Daoy (cell line): ENCODE measurements at places on chromosomes 1 and 21. TPM values are rescaled to one million over a fixed set of nuclear protein-coding genes. Genes with fewer than 3 reads are reported as not detected.

FCRL2 gene
- total RNA-seq: not detected in 2 replicates

TRIM45 gene
- 3.4 and 7.6 TPM in 2 replicates for total RNA-seq

GPR52 gene
- total RNA-seq: not detected in 2 replicates

PAPPA2 gene
- not detected in 2 replicates for total RNA-seq

TRMT13 gene
- 18.2 and 49.1 TPM in 2 replicates for total RNA-seq

MPC2 gene
- 58.5 and 67.5 TPM in 2 replicates for total RNA-seq

KRTAP11-1 gene
- not detected in 2 replicates for total RNA-seq

GRCh38 chr1:37808369-37809319 is 636 bp upstream of the YRDC start:
- DNase-seq: peak; percentile 87

GRCh38 chr1:219379691-219380090 is 206.0 kb downstream of the LYPLAL1 start:
- DNase-seq: no peak

DNA sequence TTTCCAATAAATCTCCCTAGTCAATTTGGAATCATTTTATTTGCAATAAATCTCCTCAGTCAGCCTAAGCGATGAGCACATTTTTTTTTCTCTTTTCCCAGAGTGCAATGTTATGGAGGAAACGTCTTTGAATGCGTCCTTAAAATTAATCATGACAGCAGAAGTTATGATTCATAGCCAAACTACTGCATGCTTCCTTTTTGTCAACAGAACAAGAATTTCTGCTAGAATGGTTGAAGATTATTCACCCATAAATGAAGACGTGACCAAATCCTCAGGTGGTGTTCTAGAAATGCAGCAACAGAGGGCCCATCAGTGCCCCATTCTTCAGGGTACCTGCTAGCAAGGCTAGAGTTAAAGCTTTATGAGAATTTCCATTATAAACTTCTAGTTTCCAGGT is 407.9 kb upstream of the PKN2 start:
- DNase-seq: peak; percentile 3

DNA sequence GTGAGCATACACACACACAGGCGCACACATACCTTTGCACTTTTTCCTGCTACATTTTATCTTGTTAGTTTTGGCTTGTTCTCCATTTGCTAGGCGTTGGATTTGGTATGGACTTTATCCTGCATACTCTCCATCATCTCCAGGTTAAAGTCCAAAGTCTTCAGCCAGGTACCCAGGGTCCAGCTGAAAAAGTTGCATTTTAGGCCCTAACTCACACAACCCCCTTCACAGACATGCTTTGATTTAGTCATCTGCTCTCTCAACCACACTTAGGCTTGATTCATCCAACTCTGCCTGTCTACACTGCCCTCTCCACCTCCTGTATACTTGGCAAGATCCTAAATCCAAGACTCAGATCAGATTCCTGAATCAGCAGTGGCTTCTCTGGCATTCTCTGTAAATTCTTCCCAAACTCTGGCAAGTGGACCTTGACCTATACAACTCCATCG is 10.7 kb upstream of the LAMB3 start:
- no peak for DNase-seq

- no peak for DNase-seq
Observed at GRCh38 chr21:38970765-38971164, 165.0 kb downstream of the ETS2 start.

GRCh38 chr1:56123826-56124225 is 455.5 kb downstream of the PLPP3 start:
- no peak for DNase-seq

- DNase-seq: no peak
Observed at GRCh38 chr1:156478250-156478627, 22.3 kb downstream of the MEF2D start.

DNA sequence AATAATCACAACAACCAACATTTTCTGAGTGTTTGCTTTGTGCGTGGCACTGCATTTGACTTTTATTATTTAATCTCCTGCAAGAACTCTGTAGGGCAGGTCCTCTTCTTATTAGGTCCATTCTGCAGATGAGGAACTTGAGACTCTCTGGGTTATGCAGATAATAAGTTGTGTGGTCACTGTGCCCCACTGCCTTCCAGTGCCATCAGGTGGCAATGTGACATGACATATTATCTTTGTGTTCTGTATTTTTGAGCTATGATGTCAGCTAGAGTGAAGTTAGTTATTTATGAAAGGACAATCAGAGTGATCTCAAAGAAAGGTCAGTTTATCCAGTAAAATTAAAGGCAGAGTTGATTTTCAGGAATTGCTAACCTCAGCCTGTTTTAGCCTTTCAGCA is 196.0 kb downstream of the FMN2 start:
- DNase-seq: no peak

DNA sequence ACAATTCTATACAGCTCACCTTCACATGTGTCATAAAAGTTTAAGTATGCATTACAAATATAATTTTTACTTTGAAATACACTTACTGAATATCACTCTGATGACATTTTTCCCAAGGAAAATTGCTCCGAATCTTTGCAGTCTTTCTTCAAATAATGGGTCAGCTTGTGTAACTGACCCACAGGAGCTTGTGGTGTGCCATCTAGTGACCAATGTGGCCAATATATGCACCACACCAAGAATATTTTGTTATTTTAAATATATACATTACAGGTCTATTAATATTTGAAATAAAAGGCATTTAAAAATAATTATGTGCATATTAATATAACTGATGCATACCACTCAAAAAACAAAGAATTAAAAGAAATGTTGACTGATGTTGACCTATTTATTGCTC is 271.4 kb downstream of the TBX15 start:
- DNase-seq: no peak

- DNase-seq: no peak
Observed at GRCh38 chr1:201226178-201226514, 35.5 kb downstream of the IGFN1 start.

GRCh38 chr1:70896224-70896623 is 151.4 kb downstream of the PTGER3 start:
- no peak for DNase-seq

- peak; percentile 79 for DNase-seq
Observed at GRCh38 chr1:6358757-6359201, 34.8 kb downstream of the ACOT7 start.

- DNase-seq: peak; percentile 88
Observed at GRCh38 chr1:67626090-67626860, 58.7 kb upstream of the GADD45A start.

DNA sequence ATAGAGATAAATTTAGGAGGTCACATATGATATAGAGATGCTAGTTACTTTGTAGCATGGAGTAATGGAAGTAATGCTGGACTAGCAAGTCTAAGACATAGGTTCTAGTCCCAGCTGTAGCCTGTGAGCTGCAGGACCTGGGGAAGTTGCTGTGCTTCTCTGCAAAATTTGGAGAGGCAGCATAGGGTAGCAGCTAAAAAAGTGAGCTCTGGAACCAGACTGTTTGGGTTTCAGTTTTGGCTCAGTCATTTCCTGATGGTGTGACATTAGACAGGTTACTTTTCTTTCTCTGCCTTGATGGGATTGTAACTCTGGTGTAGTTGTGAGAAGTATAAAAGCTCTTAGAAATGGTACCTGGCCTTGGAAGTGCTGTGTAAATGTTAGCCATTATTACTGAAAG is 3.3 kb downstream of the METTL13 start:
- no peak for DNase-seq

DNA sequence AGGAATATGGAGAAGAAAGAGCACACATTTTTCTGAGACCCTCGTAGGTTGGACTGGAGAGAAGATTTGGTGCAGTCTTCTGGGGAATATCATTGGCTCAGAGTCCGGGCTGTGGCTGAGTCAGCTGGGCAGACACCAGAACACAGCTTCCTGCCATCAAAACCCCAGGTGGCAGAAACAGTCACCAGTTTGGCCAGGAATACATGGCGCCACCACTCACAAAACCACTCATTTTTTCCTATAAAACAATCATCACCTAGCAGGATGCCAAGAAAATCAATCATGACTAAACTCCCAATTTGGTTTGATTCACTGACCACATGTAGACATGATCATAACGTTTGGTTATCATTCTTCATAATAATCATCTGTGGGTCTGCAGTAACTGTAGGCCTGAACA is 178.1 kb upstream of the PBX1 start:
- DNase-seq: peak; percentile 94

DNA sequence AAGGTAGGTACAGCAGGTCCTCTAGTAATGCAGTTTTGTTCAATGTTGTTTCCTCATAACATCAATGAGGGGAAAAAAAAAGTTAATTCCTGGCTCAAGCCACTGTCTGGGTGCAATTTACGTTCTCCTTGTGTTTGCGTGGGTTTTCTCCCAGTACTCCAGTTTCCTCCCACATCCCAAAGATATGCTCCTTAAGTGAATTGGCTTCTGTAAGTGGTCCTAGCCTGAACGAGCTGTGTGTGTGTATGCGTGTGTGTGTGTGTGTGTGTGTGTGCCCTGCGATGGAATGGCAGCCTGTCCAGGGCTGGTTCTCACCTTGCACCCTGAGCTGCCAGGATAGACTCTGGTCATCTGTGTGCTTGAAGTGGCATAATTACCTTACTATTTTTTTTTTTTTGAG is 332.0 kb downstream of the PDE4B start:
- DNase-seq: no peak

DNA sequence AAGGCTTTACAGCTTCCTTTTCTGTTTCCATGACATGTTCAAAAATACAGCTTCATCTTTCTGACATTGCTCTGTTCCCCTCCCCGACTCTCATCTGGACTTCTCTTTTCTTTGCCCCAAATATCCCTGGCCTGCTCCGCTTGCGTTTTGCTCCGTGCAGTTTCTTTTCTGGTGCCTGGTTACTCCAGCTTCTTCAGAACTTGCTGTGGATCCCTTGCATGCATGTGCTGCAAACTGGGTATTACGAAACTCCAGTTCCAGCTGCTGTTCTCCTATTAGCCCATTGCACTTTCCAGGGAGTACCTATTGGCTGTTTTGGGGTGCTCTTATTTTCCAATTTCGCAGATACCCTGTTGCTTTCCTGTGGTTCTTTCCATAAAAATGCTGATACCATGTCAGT is 9.9 kb upstream of the NDC1 start:
- DNase-seq: no peak
